ENCODE measurements at places on chromosomes 6 and 20.

DNA sequence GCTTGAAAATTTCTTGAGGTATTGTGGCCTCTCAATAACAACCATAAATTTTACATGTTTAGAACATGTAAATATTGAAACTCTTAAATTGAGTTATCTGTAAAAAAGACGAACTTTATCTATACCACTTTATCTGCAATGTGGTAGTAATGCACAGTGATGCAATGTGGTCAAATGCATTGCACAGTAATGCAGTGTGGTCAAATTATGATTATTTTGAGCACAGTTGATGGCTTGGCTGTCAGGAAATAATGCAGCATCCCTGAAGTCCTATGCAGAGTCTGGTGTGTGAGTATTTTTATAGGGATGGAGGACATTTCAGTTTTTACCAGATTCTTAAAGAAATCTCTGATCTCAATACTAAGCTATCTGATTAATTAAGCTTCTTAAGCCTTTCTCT, 5.1 kb downstream of the TTK start:
- no peak for DNase-seq

GRCh38 chr6:31622684-31623091, 2.2 kb downstream of the PRRC2A start:
- DNase-seq = no peak

- peak; percentile 34 for DNase-seq
Measured at GRCh38 chr20:22490287-22491193, 93.8 kb downstream of the FOXA2 start.

DNA sequence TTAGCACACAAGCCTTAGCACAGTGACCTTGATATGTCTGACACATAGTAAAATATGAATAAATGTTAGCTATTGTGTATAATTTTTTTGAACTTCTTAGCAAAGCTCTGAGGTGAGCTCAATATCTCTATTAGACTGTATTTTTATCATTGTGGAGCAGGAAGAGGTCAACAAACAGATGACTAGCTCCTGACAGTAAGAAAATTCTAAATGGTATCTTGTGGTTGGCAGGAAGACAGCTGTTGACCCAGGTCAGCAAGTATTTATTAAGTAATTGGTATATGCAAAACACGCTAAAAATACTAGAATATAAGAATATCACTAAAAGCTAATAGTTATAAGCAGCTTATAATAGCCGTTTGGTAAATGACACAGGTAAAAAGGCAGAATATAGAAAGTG, 77.5 kb upstream of the MARCKS start:
- DNase-seq = no peak

GRCh38 chr6:98924647-98925046, 23.1 kb downstream of the FBXL4 start:
- DNase-seq = no peak

DNA sequence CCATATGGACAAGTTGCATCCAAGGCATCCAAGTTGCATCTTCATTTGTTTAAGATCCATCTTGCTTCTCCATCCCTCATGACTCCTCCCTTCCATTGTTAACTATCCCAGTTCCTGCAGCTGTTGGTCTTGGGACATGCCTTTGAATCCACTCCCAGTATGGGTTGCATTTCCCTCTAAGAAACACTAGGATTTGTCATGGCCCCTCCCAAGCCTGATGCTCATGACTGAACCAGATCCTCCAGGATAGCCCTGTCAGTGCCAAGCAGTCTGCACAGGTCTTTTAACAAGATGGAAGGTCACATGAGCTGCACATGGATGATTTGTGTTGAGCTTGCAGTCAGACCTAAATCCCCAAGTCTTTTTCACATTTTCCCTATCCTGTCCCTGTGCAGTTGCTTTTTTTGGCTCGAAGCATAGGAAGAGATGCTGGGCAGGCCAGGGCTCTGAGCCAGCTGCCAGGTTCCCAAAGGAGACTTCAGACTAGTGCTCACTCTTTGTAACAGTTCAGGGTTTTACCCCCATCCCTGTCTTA, 4.2 kb downstream of the PPP2R5D start:
- DNase-seq = no peak

GRCh38 chr6:16922282-16922681, 161.0 kb upstream of the ATXN1 start:
- DNase-seq = no peak

Measured in iPS-NIHi11 (cell line).